Vagina (tissue), 2 donors: ENCODE measurements at places on chromosomes 16 and 17. TPM values are rescaled to one million over a fixed set of nuclear protein-coding genes. Genes with fewer than 3 reads are reported as not detected.

DNA sequence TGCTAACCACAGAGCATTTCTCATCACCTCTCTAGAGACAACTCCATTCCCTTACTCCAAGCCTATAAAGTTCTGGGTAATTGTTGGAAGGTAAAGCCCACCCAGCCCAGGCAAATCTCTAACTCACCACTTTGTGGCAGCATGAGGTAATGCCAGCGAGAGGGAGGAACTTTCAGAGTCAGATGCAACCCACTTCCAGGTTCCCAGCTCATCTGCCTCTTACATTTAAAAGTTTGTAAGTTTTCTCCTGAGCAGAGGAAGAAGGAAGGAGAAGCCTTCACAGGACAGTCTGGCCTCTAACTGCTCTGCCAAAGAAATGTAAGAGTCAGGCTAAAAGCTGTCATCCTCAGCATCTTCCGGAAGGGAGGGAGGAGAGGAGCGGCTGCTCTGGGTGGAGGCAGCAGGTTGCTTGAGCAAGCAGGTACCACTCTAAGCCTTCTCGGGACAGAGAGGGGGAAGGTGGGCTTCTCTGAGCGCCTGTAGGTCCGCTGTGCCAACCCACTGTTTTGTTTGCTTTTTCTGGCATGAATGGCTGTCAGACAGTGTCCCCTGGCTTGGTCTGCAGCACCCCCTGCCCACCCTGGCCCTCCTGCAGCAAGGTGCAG lies 1.0 kb downstream of the ZNF319 start:
- no peak for DNase-seq

- no peak for DNase-seq
These were observed 32.3 kb downstream of the PECAM1 start for GRCh38 chr17:64358261-64358788.

- DNase-seq, result no peak
These were observed 168.9 kb downstream of the GRIN2A start for GRCh38 chr16:10013364-10013763.

CCL17 gene
- not detected for total RNA-seq

PRSS33 gene
- total RNA-seq, result not detected

SLC12A3 gene
- total RNA-seq, result not detected

TMEM220 gene
- total RNA-seq, result 10.3 TPM

- DNase-seq, result no peak
These were observed 29.9 kb downstream of the AXIN1 start for GRCh38 chr16:322476-323143.

DNA sequence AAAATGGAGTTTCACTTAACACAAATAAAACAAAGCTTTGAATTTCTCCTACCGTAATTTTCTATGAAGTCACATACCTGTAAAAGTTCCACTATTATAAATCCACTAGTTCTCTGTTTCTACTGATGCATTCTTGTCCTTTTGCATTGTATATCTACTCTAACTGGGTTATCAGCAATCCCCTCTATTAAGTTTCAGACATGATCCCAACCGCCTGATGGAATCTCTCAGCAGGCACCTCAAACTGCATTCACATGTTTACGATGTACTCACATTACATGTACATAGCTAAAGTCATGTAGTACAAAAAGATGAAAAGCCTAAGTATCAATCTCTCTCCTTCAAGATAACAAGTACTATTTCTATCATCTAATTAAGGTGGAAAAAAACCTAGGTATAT lies 64.9 kb downstream of the MED13 start:
- no peak for DNase-seq

NPIPB8 gene
- total RNA-seq, result not detected

DNA sequence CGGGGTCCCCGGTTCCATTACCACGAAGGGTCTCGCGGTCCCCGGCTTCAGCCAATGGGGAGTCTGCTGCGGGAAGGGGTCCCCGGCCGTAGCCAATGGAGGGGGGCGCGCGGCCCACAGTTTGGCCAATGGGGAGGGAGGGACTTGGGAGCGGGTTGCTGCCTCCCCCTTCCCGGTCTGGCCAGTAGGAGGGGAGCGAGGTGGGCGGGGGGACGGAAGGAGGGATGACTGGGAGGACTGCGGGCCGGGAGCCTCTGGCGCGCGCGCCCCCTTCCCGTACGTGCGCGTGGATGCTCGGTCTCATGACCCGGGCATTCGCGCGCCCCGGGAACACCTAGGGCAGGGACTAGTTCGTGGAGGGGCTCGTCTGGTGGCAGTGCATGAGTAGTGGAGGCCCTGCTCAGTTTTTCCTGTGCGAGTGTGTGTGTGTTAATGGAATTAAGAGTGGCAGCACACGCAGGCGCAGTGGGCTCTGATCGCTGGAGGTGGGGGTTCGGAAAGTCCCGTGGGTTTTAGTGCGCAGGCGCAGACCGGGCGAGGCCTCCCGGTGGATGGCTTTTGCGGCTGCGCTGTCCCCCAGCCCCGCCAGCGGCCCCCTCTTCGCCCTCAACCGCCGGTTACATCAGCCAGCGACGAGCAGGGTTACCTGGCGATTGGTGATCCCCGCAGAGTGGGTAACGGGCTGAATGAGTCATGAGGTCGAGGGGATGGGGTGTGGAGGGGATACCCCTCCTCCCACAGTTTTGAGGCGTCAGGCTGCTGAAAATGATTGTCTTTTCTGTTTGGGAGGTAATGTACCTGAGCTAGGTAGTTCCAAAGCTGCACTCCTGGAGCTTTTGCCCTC lies 1.3 kb downstream of the ATXN2L start:
- DNase-seq, result peak; percentile 97

SPATA32 gene
- total RNA-seq, result not detected

GRCh38 chr16:87442581-87442966 lies 50.2 kb downstream of the ZCCHC14 start:
- DNase-seq, result no peak

DNA sequence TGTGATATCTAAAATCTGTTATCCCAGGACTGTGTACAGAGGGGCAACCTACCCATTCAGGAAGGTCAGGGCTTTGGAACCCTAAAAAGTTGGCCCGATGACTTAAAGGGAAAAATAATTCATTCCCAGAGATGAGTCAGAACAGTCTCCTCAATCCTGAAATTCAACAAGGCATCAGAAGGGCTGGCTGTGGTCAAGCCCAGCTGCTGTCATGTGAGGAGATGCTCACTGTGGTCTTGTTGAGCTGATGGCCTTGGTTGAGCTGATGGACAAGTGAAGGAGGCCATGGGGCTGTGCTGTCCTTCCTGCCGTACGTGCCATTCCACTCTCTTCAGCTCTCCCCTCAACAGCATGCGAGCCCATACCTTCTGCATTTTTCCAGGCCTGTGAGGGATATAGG lies 20.9 kb upstream of the DRG2 start:
- no peak for DNase-seq

ITGAD gene
- not detected for total RNA-seq

HASPIN gene
- total RNA-seq, result 0.74 TPM

GRCh38 chr16:35636480-35637230 lies 2177.2 kb downstream of the TP53TG3F start:
- peak; percentile 79 for DNase-seq

DNA sequence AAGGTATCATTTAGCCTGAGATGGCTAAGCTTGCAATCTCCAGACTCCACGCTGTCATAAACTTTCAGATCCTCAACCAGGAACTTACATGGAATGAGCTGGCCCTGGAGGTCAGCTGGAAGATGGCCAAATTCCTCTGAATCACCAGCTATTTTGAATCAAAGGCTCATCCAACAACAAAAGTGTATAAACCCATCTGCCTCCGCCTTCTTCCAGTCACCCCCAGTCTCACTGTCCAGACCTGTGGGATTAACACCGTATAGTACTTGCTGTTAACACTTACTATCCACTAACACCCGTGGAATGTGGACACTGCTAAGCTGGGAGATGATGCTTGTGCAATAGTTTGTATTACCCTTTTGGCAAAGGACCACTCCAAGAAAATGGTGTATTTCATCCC lies 1.9 kb upstream of the LCMT1 start:
- no peak for DNase-seq

DNA sequence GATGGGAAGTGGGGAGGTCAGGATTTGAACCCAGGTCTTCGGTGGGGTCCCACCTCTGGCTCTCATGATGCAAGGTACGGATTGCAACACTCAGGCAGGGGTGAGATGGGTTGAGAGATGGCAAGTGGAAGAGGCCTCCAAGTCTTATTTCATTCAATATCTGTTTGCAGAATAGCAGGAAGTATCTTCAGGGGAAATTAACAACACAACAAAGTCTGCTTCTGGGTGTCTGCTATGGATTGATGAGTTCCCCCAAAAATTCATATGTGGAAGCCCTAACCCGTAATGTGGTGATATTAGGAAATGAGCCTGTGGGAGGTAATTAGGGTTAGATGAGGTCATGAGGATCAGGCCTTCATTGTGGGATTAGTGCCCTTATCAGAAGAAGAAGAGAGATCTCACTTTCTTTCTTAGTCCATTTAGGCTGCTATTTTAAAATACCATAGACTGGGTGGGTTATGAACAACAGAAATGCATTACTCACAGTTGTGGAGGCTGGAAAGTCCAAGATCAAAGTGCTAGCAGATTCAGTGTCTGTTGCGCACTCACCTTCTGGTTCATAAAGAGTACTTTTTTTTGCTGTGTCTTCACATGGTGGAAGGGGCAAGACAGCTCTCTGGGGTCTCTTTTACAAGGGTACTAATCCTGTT lies 4.4 kb upstream of the CD300H start:
- no peak for DNase-seq

GRCh38 chr16:85369741-85370528 lies 243.2 kb upstream of the GSE1 start:
- DNase-seq, result no peak

GRCh38 chr16:58148099-58148498 lies 18.9 kb upstream of the CFAP20 start:
- DNase-seq, result no peak

DNA sequence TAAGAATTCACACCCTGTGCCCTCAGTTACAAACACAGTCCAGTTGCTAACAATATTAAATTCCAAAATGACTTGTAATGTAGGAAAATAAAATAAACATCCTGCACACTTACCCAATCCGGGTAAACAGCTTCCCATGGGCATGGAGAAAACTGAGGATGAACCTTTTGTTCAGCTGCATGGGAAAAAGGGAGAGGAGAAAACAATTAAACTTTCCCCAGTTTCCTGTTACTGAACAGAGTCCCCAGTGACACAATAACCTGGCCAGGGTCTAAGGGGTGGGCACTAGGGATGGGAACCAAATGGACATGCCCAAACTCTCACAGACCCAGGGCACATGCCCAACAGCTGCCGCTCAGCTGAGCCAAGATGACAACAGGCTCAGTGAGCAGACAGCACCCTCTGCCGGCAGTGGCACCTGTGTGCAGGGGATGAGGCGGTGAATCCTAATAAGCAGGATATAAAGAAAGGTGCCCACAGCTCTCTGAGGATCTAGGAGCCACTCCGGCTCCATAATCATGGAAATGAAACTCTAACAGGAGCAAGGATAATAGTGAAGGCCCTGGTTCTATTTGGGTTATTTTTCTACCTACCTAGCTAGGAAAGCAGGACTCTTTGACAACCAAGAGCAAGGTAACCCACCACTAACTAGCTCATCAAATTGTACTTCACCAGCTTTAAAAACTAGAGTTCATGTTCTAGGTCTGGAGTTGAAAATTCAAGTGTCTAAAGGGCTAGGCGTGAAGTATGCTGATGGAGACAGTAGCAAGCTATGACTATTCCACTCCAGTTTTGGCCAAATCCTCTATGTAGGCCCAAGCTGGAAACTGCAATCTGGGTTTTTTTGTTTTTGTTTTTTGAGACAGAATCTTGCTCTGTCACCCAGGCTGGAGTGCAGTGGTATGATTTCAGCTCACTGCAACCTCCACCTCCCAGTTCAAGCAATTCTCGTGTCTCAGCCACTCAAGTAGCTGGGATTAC lies 58.8 kb downstream of the SMG6 start:
- no peak for DNase-seq

GRCh38 chr17:80012765-80013741 lies 22.6 kb downstream of the TBC1D16 start:
- no peak for DNase-seq

- no peak for DNase-seq
These were observed 44.2 kb downstream of the MARF1 start for GRCh38 chr16:15598648-15599190.

GRCh38 chr17:17220529-17220928 lies 14.4 kb upstream of the PLD6 start:
- no peak for DNase-seq

GRCh38 chr17:59804901-59805465 lies 87.8 kb downstream of the TUBD1 start:
- no peak for DNase-seq

HBA2 gene
- total RNA-seq, result 697 TPM

TEKT1 gene
- not detected for total RNA-seq

DNA sequence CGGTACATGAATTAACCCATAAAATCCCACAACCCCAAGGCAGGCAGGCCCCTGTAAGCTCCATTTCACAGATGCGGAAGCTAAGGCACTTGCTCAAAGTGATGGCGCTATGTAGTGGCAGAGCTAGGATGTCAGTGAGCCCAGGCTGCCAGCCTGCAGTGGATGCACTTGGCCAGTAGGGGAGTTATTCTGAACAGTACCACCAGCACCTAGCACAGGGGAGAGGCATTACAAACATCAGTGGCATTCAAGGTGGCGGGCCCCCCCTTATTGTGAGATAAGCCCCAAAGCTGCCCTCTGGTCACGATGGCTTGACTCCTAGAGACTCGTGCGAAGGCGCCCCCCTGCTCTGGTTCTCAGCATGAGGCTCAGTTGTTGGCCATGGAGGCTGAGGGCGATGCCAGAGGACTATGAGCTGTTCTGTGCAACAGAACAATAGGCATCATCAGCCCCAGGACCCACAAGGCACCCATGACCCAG lies 33.8 kb downstream of the GTF3C1 start:
- DNase-seq, result no peak

DNA sequence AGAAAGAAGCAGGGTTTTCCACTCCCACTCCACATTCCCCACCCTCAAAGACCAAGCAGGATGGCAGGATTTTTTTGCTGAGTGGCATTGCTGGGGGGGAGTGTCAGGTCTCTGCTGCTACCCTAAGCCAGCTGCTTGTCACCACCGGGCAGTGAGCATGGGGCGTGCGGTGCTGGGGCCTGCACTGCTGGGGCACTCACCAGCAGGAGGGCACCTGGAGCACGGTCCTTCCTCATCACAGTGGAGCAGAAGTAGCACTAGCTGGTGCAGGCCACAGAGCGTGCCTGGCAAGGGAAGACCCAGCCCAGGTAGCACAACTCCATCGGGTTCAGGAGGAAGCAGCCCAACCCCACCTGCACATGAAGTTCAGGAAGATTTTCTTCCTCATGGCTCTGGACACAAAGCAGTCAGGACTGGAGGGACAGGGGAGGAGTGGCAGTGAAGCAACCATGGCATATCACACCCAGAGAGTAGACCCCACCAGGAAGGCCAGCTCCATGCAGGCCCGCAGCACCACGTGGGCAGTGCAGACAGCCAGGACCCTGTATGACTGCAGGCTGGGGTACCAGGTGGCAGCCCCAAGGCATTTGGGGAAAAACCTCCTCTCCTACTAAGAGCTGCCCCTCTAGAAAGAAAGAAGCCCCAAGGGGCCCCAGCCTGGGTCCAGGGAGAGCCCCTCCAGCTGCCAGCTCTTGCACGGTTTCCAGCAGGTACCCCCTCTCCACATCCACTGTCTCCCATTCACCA lies 16.7 kb upstream of the MYO18A start:
- no peak for DNase-seq
